Fibroblast of villous mesenchyme (primary cell): ENCODE measurements at places on chromosomes 2 and 18.
A peak's percentile ranks its signal among the peaks of the same experiment; 100 is the strongest.

DNA sequence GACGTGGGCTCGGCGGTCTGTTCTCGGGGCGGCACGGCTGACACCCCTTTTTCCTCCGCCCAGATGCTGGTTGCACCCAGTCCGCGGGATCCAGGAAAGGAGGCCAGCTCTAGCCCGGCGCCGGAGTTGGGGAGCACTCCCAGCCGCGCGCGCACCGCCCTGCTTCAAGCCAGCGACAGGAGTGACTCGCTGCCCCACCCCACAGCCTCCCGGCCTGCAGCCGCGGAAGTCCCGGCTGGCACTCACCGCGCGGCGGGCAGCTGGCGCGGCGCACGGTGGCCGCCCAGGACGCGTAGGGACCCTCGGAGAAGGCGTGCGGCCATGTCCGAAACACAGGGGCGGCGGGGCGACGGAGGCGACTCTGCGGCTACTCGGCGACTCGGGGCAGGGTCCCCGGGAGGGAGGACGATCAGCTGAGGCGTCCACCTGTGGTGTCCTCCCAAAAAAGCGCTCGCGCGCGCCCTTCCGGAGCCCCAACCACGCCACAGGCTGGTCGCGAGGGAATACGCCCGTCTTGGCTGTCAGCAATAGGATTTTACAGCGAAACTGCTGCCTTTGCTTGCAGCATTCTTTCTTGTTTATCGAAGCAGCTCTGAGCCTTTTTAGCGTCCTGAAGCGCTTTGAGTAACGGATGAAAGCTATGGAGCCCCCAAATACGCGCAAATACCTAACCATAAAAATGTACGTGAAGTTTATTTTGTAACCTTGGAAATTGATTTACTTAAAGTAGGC is at the start of gene ACADL:
ACADL (minus strand) TSS at position 507 of the 732 bp plus-strand sequence; CDS start at position 323, 184 bp downstream.
- DNase-seq, result peak; percentile 12

DNA sequence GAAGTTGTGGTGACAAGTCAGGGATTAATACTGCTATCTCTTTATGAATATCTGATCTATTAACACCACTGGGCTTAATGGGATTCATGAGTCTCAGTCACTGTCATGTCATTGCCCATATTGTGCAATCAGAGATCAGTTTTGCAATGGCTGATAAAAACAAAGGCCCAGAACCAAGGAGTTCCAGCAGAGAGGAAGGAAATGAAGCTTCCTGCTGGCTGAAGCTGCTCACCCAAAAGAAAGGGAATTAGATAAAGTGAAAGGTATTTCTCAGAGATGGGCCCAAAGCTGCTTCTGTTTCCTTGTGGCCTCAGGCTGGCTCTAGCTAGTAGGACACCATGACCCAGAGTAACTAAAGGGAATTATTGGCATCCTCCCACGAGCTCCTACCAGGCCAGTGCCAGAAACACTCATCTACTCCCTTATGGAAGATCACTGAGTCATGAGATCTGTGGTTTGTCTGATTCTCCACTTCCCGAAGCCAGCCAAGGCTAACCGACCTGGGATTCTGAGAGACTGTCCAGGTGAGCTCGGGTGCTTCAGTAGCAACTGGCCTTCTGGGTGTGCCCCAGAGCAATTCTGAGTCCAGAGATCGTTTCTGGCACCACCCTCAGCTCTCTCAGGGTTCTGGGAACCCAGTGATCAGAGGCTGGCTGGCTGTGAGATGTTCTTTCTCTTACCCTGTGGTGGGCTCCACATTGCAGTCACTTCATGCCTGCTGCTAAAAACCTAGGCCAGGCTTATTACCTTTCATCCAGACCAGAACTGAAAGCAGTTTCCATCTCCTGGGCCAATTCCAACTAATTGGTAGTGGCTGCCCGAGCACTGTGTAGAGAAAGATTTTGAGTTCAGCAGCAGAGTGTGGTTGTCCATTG is 129.5 kb upstream of the PELI1 start:
- peak; percentile 80 for DNase-seq

- no peak for DNase-seq
Observed at GRCh38 chr18:39702888-39703287, 2137.3 kb upstream of the CELF4 start.

DNA sequence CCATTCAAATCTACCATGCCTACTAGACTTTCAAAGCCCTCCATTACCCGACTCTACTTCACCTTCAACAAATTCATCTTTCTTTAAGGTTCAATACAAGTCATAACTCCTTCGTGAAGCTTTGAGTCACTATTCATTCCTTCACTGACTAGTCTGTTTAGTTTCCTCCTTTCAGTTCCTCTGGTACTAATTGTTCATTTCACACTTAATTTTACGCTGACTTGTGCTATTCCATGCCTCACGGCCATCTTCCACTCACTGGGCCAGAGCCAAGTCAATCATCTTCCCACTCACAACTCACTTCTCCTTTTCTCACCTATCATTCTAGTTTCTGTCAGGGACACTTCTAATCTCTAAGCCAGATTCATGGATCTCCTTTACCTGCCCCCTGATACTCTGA is 136.2 kb downstream of the MTX2 start:
- DNase-seq, result no peak

GRCh38 chr2:49000695-49001094 is 153.6 kb downstream of the FSHR start:
- DNase-seq, result no peak

DNA sequence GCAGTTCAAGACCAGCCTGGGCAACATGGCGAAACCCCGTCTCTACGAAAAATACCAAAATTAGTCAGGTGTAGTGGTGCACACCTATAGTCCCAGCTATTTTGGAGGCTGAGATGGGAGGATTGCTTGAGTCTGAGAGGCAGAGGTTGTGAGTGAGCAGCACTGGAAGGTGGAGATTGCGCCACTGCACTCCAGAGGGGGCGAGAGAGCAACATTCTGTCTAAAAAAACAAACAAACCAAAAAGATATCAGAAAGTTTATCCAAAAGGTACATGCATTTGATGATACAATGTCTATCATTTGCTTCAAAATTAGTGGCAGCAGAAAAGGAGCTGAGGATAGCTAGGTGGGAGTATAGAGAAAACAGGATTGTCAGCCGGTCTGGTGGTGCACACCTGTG is 39.8 kb upstream of the CABLES1 start:
- DNase-seq, result no peak

GRCh38 chr2:68190991-68191731 is 33.5 kb downstream of the PNO1 start:
- peak; percentile 83 for DNase-seq

DNA sequence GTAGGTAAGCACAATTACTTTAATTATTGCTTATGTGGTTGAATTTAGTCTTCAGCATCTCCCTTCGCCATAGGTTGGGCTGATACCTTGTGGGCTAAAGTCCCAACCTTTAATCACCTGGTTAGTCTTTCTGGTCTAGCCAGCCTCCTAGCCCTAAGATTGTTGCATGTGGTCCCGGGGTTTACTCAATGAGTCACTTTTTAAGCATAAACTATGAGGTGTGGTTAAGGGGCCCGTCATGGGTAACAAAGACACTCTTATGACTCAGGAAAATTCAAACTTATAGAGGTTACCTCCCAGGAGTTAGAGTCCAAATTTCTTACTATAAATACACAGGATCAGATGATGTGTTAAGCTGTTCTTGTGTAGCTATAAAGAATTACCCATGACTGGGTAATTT is 841.6 kb downstream of the TRIB2 start:
- peak; percentile 9 for DNase-seq

DNA sequence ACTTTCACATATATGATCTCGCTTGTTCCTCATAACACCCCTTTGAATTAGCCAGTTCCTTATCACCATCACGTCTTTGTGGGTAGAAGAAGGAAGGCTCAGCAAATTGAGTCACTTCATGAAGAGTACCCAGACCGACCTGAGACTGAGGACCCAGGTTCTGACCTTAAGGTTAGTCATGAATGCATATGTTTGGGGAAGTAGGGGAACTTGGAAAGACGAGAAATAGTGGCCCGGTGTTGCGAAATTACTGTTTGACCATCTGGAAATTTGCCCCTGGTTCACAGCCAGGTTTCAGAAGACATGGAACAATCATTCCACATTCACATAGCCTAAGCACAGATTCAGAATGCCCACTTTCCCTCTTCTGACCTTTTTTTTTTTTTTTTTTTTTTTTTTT is 59.8 kb downstream of the MEIS1 start:
- peak; percentile 93 for DNase-seq

- no peak for DNase-seq
Observed at GRCh38 chr2:218957671-218958070, 1.8 kb upstream of the CDK5R2 start.

DNA sequence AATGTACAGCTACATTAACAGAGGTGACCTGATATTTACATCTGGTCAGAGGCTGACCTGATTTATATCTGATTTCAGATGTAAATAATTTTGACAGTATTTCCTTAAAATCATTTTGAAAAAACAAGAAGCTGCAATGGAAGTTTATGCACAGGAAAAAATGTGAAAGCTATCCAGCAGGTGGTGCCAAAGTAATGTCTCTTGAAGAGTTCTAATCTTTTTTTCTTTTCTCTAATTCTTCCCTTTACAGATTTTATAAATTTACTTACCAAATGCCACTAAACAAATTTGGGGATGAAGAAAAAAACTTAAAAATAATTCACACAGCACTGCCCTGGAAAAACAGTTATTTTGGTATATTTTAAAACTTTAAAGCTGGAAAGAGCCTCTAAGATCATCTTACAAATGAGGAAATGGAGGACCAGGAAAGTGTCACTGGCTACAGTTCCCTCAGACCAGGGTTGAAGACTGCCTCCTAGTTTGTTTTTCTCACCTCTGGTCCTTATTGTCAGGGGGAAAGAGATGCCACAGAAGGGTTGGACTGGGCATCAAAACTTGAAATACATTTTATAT is 16.4 kb upstream of the FBLN7 start:
- peak; percentile 57 for DNase-seq

GRCh38 chr18:74083557-74083952 is 64.1 kb downstream of the FBXO15 start:
- DNase-seq, result no peak

DNA sequence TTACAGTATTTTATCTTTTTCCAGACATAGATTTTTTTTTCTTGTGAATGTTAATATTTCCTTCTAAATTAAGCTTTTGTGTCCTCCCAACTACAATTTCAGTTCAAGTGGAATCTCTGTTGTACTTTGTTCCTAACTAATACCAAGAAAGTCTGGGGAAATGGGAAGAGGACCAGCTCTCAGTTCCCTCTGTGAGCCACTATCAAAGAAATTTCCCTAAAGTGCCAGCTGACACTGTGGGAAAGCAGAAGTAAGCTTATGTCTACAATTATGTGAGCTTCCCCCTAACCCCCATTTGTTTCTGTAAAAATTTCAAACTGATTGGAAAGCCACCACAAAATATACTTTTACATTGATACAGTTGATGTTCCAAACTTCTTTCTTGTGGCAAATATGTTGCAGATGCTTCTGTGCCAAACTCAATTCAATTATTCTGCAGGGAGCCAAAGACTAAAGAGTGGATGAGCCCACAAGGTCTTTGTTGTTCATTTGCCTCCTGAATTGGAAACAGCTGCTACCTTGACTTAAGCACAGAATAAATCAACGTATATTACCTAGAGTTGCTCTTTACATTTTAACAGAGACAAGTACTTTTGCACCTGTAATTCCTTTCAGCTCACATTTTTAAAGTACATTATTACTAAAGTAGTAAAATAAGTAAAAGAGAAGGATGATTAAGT is 306.6 kb downstream of the PTH2R start:
- no peak for DNase-seq

GRCh38 chr2:110103061-110103961 is 12.3 kb downstream of the MALL start:
- DNase-seq, result no peak

DNA sequence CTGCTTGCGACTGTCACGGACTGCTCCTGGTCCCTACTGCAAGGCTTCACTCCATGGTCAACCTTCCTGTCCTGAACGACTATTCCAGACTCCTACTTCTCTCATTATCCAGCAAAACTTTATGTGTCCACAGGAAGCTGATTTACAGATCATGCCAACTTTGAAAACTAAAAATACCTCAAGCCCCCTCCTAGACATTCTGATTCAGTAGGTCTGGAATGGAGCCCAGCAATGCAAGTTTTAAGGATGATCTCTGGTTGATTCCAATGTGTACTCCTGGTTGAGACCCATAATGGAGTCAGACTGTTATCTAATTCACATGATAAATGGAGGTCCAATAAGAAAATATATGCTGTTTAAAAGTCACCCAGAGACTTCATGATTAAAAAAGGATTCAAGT is 13.1 kb upstream of the LRATD1 start:
- DNase-seq, result no peak

- peak; percentile 17 for DNase-seq
Observed at GRCh38 chr2:234643407-234643806, 146.5 kb upstream of the ARL4C start.

- DNase-seq, result no peak
Observed at GRCh38 chr2:217076058-217076435, 216.2 kb upstream of the TNP1 start.

- DNase-seq, result no peak
Observed at GRCh38 chr18:44761812-44762211, 81.1 kb downstream of the SETBP1 start.
